ENCODE measurements at places on chromosomes 4 and X. TPM values are rescaled to one million over a fixed set of nuclear protein-coding genes. Genes with fewer than 3 reads are reported as not detected.

The FAM9B gene
- not detected for total RNA-seq

- DNase-seq = no peak
Measured at GRCh38 chr4:87718217-87718835, 68.2 kb downstream of the DMP1 start.

GRCh38 chr4:173152104-173152503 lies 16.5 kb upstream of the GALNT7 start:
- no peak for DNase-seq

GRCh38 chrX:42869659-42870476 lies 91.9 kb upstream of the PPP1R2C start:
- DNase-seq = no peak

GRCh38 chr4:80542747-80543146 lies 207.2 kb downstream of the CFAP299 start:
- DNase-seq = no peak

DNA sequence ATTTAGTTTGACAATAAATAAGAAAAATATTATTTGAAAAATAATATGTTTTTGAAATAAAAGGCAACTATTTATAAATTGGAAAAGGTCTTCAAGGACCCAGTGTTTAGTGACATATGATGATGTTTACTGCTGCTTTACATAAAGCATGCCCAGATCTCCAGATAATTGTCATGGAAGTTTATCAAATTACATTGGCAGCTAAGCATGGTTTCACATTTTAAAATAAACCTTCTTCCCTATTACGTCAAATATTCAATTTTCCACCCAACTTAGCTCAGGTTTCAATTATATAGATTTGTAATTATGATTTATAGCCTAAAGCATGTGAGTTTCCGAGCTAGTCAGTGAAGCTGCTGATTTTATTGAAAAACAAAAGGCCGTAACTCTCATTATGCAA lies 417.2 kb downstream of the CFAP47 start:
- no peak for DNase-seq

The USP17L20 gene
- total RNA-seq = not detected

DNA sequence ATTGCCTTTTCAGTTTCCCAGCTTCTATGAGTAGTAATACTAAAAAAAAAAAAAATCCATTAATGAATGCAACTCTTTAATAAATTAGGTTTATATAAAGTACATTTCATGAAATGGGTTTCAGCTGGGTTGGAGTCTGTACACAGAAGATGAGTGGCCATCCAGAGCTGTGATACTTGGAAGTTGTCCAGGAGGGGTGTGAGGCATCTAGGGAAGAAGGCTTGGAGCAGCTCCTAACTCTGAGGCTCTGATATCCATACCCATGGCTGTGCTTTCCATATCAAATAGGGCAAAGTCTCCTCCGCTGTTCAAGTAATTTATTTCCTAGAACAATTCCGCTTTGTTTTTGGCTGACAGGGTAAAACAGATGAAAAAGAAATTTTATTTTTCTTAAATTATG lies 423.3 kb upstream of the TENM3 start:
- DNase-seq = no peak

The FHDC1 gene
- 5.7 TPM for total RNA-seq

GRCh38 chr4:180598281-180598680 lies 1644.9 kb upstream of the TENM3 start:
- no peak for DNase-seq

DNA sequence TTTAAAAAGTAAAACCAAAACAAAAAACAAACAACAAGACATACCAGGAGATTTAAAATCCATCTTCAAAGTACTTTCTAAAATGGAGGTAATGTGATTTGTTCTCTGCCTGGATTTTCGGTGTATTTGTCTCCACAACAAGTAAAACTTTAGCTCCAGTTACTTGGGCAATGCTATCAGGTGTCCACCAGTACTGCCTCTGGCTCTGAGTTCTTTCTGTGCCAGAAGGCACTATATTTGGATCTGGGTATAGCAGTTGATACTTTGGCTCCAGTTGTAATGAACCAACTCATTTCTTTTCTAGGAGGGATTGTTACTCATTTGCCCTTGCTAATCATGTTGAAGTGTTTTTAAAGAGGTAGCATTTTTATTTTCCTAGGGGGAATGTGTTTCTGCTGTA lies 9.5 kb upstream of the PDLIM5 start:
- no peak for DNase-seq

- no peak for DNase-seq
Measured at GRCh38 chrX:9258421-9259104, 206.3 kb upstream of the TBL1X start.

The SLC10A4 gene
- total RNA-seq = 7.7 TPM

The PPBP gene
- total RNA-seq = 4.1 TPM

DNA sequence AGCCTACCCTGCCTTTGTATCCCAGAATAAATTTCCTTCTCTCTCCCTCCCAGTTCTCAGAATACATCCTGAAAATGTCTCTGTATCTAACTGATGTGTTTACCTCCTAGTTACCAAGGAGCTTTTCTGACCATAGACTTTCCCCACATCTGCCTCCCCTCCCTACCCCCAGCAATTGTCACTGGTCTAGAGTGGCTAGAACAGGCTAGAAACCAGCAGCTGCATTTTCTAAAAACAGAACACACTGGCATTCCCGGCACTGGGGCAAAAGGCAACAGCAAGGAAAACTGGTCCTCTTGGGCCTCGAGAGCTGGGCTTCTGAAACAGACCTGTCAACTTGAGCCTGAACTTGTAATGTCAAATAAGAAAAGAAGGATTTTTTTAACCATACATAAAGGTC lies 16.4 kb downstream of the TASL start:
- no peak for DNase-seq

The FAM184B gene
- 5.3 TPM for total RNA-seq

DNA sequence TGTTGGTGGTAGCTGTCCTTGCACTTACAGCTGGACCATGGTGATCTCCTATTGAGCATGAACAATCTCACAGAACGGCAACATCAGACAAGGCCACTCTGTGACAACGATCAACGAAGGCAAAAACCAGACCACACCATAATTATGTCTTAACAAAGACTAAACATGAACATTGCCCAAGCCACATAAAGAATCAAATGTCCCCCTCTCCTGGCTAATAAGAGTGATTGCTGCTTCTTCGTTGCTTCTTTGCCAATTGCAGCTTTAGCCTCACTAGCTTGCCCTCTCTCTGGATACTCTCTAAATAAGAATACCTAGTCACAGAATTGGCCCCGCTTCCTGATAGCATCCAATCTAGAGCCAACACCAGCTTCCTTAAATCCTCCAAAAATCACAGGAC lies 41.5 kb upstream of the PGRMC1 start:
- DNase-seq = no peak

The ZNF330 gene
- total RNA-seq = 20.4 TPM

The RNF212 gene
- 3.3 TPM for total RNA-seq

DNA sequence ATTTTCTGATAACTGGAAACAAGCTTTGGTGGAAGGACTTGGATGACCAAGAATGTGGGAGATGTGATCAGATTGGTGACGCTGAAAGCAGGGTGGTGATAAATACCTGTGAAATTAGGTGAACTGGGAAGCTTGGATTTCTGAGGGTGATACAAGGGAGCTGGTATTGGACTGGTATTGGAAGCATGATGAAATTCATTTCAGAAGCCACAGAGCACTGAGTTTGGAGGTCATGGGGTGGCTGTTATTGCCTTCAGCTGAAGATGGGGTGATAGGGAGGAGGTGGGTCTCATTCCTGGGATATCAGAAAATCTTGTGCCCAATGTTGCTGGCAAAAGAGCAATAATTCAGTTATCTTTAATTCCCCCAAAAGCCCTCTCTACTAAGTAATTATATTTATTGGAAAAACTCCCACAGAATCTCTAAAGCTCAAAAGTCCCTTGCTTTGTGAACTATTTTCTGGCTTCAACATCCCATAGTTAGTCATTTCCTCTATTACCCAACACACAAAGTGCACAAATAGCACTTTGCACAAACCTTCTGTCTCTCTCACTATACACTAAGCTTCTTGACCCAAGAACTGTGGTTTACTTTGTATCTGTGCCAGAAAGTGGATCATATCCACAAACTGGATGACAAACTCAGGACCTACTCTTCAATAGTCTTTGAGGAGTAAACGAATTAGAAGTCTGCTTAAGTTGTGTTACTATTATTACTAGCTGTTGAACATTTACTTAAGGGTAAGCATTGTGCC lies 23.1 kb upstream of the CAMK2D start:
- DNase-seq = no peak

DNA sequence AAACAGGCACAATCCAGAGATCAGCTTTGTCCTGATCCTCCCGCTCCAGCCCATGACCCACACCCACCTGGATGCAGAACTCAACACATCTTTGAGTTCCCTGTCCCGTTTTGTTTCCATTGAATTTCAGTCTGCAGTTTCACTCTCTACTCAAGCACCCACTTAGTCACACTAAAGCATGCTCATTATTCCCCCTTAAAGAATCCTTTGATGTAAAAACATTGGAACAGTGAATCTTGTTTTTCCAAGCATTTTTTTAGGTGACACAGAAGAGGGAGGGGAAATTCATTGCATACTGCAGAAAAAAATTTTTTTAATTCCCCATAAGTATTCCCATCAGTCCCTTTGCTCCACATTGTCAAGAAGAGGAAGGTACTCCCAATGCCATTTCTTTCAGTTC lies 249.7 kb upstream of the TTC29 start:
- DNase-seq = no peak

DNA sequence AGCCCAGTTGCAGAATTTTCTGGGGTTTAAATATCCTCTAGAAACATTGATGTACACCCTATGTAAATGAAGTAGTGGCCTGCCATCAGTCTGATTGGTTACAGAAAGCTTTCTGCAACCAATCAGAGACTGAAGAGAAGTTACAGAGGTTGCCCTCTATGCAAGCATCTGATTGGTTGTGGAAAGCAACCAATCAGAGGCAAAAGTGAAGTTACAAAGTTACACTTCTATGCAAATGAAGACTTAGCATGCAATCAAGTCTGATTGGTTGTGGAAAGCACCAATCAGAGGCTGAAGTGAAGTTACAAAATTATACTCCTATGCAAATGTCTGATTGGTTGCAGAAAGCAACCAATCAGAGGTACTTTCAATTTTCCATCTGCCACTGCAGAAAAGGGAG lies 51.9 kb upstream of the USP9X start:
- DNase-seq = no peak

DNA sequence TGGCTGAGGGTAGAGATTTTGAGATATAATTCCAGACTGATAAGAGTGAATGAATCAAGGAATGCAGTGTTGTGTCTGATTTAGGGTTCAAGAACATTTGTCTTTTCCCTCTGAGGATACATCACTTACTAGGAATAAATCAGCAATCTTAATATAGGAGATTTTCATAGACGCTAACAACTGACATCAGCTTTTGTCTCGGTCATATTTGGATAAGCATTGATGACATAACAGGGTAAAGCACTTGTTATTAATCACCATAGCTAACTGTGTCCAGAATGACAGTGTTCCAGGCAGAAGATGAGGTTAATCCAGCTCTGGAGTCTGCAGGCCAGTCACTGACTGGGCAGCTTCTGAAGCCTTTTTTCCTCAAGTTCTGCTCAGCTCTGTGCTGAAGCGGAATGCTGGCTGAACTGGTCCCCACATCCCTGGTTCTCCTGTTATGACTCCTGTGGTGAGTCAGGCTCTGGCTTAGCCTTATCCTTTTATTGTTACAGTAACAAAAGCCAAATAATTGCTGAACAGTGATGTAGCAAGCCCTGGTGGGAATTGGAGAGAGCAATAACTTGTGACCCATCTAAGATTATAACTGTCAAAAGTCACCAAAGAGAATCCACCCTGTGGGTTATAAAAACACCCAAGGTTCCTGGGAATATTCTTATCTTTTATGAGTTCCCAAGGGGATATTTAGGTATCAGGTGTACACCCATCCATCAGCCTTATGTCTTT lies 41.8 kb downstream of the FNIP2 start:
- peak; percentile 35 for DNase-seq

GRCh38 chr4:158020176-158020575 lies 152.6 kb downstream of the GASK1B start:
- DNase-seq = no peak

- DNase-seq = no peak
Measured at GRCh38 chrX:37776283-37776986, 3.4 kb upstream of the CYBB start.

The SLC6A8 gene
- total RNA-seq = 12.2 TPM

- no peak for DNase-seq
Measured at GRCh38 chrX:10110984-10111363, 45.8 kb upstream of the CLCN4 start.

- DNase-seq = no peak
Measured at GRCh38 chr4:106351016-106351415, 17.6 kb downstream of the GIMD1 start.

The RNF175 gene
- 31.0 TPM for total RNA-seq

The F8A2 gene
- total RNA-seq = not detected

DNA sequence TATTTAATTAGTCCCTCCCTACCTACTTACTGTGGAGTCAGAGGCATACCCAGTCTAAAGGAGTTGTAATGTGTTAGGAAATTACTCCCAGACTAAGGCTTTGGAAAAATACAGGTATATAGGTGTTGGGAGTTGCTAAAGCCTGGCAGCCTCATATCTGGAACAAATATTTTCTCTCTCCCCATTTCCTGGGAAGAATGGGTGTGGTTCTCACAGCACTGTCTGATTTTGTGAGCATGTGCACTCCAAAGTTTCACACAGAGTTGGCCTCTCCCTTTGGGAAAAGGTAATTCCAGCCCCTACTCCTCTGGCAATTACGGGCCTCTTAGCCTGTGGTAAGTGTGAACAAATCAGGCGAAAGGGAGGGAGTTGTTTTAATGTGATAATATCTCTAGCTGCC lies 187.0 kb downstream of the MID1IP1 start:
- no peak for DNase-seq

The SSX1 gene
- not detected for total RNA-seq

DNA sequence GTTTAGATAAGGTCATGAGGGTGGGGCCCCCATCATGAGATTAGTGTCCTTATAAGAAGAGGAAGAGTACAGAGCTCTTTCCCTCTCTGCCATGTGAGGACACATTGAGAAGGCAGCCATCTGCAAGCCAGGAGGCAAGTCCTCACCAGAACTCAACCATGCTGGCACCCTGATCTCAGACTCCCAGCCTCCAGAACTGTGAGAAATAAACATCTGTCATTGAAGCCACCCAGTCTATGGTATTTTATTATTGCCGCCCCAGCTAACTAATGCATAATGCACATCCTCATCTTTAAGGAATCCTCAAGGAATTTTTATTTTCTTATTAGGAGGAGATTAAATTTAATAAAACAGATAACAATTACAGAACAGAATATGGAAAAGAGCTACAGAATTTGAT lies 16.7 kb upstream of the EXOSC9 start:
- no peak for DNase-seq

GRCh38 chr4:13957871-13958270 lies 330.3 kb upstream of the BOD1L1 start:
- DNase-seq = no peak

The ARHGAP36 gene
- 0.41 TPM for total RNA-seq

The RAB40A gene
- total RNA-seq = 0.82 TPM

The FOXR2 gene
- under 0.01 TPM for total RNA-seq

DNA sequence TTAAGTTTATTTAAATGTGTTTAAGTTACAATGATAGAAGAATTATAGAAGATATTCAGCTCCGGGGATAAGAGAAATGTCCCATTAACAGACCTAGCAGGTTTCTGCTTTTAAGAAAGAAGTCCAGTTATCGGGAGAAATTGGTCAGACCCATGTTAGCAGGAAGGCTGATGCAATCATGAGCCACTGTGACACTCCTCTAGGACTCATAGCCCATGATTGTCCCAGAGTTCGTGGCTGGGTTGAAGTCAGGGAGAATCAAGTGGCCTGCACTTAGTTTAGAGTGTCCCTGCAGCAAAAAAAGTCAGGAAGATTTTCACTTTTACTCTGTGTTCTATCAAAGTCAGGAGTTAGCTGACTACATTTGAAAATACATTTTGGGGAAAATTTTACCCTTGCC lies 72.0 kb downstream of the TMEM144 start:
- DNase-seq = no peak

GRCh38 chrX:8305350-8305749 lies 134.3 kb upstream of the VCX2 start:
- no peak for DNase-seq
